Fibroblast of skin of left quadriceps (primary cell): ENCODE measurements at places on chromosomes 3 and 15.

DNA sequence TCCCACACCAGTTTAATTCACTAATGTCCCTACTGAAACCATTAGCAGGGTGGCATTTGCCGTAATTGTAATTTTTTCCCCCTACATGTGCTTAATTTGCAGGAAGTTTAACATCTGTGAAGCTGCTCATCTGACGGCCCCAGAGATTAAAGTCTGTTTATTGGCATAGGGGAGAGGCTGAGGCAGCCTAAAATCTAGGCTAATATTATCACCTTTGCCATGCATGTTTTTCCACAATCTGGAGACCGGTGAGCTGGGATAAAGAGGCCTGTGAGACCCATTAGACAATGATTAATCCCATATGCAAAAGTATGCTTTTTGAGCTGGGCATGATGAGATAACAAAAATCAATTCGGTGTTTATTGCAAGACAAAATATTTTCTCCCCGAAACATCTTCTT, 561.2 kb upstream of the ALCAM start:
- no peak for DNase-seq

DNA sequence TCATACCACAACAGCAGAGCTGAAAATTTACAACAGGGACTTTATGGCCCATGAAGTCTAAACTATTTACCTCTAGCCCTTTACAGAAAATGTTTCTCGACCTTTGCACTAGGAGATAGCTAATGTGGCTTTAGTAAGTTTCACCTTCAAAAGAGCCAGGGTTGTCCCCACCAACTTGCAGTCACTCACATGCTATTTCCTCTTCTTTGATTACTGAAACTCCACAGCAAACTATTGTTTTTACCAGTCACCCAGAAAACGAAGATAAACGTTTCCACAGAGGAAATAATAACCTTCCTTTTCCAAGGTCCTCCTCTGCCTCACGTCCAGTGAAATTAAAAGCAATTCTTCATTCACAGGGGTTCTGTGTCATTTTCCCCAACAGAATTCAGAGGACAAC, 48.2 kb downstream of the WWTR1 start:
- no peak for DNase-seq

GRCh38 chr3:172561897-172562640, 38.8 kb upstream of the TNFSF10 start:
- DNase-seq = no peak

GRCh38 chr3:28042707-28043106, 198.7 kb upstream of the CMC1 start:
- DNase-seq = no peak

GRCh38 chr15:97177151-97177577, 783.3 kb upstream of the ARRDC4 start:
- DNase-seq = no peak

GRCh38 chr15:80597076-80597475, 98.0 kb upstream of the ABHD17C start:
- no peak for DNase-seq

DNA sequence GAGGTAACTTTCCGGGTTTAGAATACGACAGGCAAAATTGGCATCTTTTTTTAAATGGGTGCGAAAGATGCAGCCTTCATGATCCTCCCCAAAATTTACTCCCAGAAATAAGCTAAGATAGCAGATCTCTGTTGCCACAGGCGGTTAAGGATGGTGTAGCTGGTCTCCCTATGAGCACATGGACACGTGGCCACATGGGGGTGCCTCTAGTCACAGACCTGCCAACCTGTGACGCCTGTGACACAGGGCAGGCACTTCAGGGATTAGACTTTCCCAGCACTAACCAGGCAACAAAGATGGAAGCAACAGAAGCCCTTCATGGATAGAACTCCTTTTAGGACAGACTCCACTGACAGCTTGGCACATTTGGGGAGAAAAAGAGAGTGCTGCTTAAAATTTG, 320.3 kb downstream of the THSD4 start:
- no peak for DNase-seq

DNA sequence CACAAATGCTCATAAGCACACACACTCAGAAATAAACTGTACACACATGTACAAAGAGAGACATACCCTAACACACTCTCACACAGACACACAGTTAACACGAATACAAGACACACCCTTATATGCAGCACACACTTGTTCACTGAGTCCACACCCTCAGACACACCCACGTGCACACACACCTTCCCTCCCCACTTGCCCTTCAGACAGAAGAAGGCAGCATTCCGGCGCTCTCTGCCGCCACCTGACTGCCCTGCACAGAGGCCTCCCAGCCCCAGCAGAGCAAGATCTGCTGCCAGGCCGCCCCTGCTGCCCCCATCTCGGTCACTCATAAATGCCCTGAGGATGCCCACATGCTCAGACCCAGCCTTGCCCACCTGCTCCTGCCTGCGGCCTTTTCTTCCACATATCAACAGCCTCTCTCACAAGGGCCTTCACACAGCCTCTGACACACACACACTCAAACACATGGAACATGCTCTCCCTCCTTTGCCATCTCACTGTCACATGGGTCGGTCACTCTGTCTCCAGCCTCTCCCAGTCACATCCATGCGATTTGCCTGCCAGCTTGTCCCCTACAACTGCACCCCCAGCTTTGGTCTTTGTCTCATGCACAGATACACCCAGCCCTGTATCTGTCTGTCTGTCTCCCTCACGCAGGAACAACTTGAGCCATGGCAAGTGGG, 71.1 kb downstream of the EPHB3 start:
- DNase-seq = no peak

DNA sequence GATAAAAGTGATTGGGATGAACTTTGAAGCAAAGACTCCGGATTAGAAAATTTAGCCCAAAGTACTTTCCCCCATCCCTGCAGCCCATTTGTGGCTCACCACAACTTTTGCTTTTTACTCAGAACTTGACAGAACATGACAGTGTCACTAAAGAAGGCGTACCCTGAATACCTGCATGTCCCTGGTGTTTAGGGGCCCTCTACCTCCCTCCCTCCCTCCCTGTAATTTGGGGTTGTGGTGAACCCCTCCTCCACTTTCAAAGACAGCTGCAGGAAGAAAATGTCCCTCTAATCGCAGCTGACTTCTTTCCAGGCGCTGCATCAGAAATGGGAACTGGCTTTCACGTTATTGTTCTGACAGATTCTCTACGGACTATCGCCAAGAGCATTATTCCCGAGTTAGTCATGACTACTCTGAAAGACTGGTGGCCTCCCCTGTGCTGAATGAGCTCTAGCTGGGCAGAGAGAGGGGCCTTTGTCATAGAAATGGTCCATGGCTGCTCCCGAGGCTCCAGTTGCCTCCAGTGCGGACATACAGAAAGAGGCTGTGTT, 93.2 kb upstream of the ARHGEF3 start:
- DNase-seq = no peak

- DNase-seq = no peak
Observed at GRCh38 chr3:188780193-188781147, 391.3 kb upstream of the TPRG1 start.
